ENCODE measurements at places on chromosomes 11 and 22.
A peak's percentile ranks its signal among the peaks of the same experiment; 100 is the strongest.

DNA sequence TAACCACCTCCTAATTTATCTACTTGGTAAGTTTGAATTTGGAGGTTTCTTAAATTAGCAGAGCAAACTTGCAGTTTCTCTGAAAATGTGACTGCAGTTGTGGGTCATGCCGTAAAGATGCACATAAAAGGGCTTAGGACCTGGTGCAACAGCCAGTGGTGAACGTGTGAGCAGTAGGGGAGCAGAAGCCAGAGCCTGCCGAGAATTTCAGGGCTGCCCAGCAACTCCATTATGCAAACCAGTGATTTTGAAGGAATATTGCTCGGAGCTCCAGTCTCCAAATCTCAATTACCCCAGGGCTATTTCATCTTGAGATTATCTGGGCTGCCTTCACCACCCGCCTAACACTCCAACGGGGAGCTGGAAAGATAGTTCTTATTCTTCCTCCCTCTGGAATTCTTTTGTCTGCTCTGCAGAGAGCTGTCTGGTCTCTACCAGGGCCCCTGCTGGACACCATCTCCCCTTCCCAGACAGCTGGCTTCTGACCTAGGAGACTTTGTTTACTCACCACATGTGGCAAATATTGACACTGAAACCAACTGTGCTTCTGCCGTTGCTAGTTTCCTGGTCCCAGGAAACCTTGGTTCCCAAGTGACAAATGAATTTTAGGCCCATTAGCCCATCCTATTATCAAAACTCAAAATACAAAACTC is 93.9 kb downstream of the DSCAML1 start:
- no peak for DNase-seq

DNA sequence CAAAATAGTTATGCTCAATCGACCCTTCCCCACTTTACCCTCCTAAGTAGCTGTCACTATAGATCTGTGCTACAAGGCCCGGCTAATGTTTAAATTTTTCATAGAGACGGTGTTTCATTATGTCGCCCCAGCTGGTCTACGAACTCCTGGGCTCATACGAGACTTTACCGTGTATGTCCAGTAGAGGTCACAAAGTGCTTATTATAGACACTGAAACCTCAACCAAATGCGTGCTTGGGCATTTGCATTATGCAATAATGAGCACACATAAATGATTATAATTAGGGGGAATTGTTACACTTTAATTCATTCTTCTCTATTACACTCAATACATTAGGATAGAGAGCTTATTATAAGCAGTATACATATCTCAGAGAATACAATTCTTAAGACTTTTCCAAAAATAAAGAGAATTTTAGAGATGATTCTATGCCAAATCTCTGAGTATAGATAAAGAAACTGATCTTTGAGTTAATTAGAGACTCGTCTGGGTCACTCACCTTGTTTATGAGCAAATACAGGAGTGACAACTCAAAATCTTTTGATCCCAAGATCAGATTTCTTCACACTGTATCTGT is 12.5 kb upstream of the MRPL16 start:
- DNase-seq: no peak

- DNase-seq: no peak
These were observed 42.4 kb upstream of the RASD2 start for GRCh38 chr22:35498026-35498800.

- DNase-seq: no peak
These were observed 104.1 kb upstream of the MTNR1B start for GRCh38 chr11:92865352-92865751.

DNA sequence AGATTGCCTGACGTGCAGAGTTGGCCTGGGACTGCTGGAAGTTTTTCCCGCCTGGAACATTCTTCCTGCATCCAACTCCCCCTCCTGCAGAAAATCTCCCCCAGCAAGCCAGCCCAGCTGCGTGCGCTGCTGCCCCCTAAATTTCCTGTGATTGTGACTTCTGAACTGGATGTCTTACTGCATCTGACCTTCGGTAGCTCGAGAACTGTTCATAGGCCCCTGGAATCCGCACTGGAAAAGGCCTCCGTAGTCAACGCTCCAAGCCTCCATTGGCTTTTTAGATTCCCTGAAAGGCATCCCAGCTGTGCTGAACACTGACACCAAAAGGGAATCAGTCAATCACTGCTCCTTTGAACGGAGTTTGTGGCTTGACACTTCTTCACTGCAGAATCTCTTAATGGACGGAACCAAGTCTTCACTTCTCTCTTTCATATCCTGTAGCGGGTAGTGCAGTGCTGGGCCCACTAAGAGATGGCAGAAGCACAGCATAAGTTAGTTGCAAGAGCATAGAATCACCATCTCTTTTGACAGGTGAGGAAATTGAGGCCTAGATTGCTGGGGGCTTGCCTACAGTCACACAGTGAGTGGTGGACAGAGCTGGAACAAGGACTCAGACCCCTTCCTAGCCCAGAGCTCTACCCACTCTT is 14.2 kb upstream of the RASD2 start:
- DNase-seq: no peak

GRCh38 chr11:48031602-48032001 is 51.2 kb downstream of the PTPRJ start:
- no peak for DNase-seq

DNA sequence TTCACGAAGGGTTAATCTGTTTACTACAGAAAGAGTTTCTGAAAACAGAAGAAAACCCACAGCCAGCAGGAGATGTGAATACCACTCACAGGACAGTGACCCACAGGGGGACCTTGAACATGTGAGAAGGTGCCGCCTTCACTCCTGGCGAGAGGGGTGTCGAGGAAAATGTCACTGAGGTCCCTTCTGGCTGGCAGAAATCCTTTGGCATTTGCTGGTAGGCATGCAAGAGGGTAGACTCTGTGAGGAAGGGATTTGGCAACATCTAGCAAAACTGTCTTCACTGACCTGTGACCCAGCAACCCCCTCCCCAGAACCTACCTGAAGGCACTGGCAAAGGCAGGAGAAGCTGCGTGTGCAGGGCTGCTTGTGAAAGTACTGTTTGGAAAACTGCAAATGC is 8.6 kb downstream of the KCNQ1 start:
- no peak for DNase-seq

- no peak for DNase-seq
These were observed 119.6 kb downstream of the TENM4 start for GRCh38 chr11:79321263-79321662.

DNA sequence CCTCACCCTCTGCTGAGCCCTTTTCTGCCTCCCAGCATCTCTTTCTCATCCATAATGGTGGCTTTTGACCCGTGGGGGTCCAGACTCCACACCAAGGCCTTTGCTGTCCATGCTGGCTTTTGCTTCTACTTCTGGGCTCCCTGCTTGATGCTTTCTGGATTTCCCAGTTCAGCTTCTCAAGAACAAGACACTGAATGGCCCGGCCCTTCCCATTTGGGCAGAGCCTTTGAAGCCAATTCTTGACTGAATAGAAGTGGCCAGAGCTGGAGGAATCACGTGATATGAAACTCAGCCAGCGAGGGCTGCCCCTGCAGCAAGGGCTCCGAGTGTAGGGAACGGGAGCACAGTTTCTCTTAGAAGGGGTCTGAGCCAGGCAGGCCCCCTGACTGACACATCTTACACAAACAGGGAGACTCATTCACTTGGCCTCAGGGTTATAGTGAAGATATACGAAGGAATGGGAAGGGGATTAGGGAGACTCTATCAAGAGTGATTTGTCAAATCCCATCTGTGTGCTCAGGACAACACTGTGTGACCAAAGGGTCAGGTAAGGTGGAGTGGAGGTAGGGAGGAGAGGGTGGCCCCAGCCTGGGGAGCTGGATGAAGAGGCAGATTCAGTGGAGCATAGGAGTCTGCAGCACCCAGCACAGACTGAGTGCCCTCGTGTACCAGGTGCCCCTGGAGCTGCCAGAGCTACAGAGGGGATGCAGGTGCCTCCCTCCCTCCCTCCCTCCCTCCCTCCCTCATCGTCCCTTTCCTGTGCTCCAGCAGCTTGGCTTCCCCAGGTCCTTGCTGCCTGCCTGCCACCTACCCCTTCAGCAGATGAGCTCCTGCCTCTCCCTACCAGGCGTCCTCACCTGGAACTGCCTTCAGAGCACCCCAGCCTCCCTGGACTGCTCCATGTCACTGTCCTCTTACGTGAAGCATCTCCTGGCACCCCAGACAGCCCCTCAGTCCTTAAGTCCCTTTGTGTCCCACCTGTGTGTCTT is 106.0 kb downstream of the TRIM29 start:
- DNase-seq: no peak

DNA sequence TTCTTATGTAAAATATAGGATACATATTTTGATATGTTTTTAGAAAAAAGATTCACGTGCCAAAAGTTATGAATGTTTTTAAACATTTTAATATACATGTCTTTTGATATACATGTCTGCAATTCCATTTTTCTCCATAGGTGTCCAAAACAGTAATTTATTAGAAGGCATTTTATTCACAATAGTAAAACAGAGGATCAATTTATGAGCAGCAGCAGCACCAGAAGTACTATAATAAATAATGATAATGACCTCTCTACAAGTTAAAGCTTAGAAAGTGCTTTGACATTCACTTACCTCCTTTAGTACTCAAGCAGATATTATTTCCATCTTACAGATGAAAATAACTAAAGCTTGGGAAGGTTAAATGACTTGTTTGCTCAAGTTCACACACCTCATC is 96.7 kb upstream of the DBX1 start:
- DNase-seq: no peak

GRCh38 chr22:38845004-38845740 is 1.3 kb upstream of the NPTXR start:
- no peak for DNase-seq

DNA sequence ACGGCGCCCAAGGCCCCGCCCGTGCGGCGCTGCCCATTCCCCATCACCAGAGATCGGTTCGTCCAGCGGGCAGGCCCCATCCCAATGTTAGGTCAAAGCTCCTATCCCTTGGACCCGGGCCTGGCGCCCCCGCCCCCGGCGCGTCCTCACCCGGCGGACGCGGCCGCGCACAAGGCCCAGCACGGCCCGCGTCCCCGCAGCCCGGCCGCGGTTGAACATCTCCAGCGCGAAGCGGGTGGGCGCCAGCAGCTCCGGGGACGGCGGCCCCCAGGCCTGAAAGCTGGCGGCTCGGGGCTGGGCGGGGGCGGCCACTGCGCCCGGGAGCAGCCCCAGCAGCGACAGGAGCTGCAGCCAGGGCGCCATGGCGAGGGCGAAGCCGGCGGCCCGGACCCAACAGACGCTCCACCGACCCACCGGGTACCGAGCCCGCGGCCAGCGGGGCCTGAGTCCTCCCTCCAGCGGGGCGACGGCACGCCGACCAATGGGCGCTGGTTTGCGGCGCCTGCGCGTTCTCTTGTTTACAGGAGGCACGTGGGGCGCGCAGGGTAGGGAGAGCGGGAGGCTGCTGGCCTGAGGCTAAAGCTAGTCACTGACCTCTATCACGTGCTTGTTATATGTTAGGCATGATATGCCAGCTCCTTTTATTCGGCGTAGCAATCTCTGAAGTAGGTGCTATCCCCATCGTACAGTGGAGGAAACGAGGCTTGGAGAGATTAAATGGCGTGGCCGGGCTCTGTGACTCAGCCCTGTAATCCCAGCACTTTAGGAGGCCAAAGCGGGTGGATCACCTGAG is at the start of gene CTSF:
Gene CTSF (minus strand): TSS at position 483 of the 793 bp plus-strand sequence. CDS start 120 bp downstream, at position 363.
- peak; percentile 65 for DNase-seq

DNA sequence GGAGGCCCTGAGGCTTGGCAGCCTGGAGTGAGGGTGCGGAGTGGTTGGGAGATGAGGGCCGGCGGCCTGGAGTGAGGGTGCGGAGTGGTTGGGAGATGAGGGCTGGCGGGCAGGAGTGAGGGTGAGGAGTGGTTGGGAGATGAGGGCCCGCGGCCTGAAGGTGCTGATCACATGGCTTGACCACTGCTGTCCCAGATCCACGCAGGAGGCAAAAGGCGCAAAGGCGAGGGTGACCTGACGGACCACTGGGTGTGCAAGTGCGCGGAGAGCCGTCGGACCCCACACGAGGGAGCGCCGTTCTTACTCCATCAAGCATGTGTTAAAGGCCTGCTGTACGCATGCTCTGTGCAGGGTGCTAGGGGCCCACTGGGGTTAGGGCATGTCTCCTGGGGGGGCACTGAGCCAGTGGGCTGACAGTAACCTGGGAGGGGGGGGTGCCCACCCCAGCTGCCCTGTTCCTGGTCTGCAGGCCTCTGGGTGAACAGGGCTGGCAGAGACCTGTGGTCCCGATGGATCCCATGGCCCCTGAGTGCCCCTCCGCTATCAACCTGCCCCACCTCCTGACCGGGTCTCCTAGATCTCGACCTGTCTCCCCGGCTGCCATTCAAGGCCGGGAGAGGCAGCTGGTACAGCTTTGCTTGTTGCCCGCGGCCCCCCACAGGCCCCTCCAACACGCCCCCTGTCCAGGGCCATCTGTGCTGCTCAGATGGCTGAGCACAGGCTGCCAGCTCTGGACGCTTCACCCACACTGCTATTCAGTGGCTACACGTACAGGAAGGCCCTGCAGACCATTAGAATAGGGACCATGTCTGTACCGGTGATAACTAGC is 21.1 kb downstream of the MRGPRD start:
- no peak for DNase-seq

- DNase-seq: no peak
These were observed 76.8 kb upstream of the ADORA2A start for GRCh38 chr22:24350627-24351026.

GRCh38 chr11:95108671-95109551 is 19.3 kb downstream of the ENDOD1 start:
- DNase-seq: no peak

DNA sequence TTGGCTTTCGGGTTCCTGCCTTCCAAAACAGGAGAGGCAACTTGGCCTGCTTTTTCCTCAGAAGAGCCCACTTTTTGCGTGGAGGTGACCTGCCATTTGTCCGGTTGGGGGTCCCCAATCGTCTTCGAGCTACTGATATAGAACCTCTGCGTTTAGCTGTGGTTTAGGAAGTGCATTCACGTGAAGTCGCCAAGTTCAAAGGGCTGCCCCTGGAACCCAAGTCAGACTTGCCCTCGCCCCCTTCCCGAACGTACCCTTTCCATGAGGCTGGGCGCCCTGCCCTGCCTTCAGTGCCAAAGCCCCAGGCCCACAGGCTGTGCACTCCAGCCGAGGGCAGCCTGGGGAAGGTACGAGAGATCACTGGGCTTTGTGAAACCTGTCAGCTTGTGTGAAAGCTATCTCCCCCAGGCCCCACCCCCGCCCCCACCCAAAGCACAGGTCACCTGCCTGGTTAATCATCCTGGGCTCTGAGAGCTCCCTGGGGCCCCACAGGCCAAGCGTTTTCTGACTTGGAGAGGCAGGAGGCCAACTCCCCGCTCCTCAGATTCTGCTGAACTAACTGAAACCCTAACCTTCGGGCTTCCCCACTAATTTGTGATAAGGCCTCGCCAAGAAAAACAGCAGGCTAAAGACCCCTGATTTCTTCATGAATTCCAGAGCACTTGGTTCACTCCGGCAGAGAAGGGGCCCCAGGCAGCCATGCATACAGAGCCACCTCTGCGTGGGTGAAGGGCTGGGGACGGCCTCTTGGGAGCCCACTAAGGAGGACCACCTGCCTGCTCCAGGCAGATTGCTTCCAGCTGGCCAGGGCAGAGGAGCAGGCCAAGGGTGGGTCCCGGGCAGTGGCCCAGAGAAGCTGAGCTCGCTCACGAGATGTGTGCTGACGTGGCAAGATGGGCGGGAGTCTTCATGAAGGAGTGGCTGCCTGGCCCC is 25.8 kb upstream of the KCNQ1OT1 start:
- no peak for DNase-seq

- DNase-seq: no peak
These were observed 834 bp upstream of the FADS1 start for GRCh38 chr11:61817471-61818202.

- no peak for DNase-seq
These were observed 16.8 kb downstream of the CUL5 start for GRCh38 chr11:108025387-108026080.

GRCh38 chr22:47032956-47033647 is 270.7 kb downstream of the TBC1D22A start:
- no peak for DNase-seq

- no peak for DNase-seq
These were observed 71.6 kb upstream of the SHANK2 start for GRCh38 chr11:71323876-71324526.
